ENCODE measurements at places on chromosomes 3 and 15.

DNA sequence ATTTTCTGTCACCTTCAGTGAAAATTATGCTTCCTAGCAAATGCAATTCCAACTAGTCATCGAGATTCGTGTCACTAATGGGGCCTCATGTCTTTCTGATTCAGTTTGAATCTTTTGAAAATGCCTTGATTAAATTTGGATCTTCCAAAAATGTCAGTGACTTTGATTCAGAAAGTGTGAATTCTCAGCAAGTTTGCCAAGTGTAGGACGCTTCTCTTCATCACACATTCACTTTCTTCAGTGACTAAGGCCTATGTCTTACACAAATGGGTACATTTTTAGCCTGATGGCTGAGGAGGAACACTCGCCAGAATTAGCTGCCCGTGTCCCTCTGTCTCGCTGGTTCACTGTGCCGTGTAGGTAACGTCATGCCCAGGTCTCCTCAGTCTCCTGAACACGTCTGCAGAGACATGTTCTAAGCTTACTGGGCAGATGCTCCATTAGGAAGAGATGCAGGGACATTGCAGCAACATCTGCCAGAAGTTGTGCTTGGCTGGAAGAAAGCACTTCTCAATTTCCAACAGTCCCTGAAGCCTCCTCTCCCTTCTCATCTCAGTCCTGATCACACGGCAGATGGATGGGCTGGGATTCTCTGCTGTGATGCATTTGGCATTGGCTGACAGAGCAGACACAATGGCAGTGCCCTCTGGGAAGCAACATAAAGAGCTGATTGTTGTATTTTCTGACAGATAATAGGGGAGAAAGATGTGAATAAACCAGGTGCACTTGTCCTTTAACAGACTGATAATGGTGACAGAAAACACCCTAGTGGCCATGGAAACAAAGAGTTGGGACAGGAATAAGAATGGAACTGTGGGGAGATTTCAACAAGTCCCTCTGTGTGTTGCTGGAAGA, 29.1 kb upstream of the LYZL4 start:
- DNase-seq: no peak

GRCh38 chr3:76554707-76555106, 485.2 kb upstream of the ROBO2 start:
- no peak for DNase-seq

- no peak for DNase-seq
Observed at GRCh38 chr15:69298697-69299441, at the start of gene PAQR5. TSS of gene PAQR5 (plus strand) at chr15:69298912. CDS start at chr15:69360081, 61,169 bp downstream.

- no peak for DNase-seq
Observed at GRCh38 chr3:132703733-132704132, 18.5 kb downstream of the NPHP3 start.

GRCh38 chr3:174202116-174202515, 657.0 kb upstream of the NAALADL2 start:
- no peak for DNase-seq
